ENCODE measurements at places on chromosomes 2 and 18.

- DNase-seq: no peak
Measured at GRCh38 chr2:212032536-212033219, 505.9 kb downstream of the ERBB4 start.

DNA sequence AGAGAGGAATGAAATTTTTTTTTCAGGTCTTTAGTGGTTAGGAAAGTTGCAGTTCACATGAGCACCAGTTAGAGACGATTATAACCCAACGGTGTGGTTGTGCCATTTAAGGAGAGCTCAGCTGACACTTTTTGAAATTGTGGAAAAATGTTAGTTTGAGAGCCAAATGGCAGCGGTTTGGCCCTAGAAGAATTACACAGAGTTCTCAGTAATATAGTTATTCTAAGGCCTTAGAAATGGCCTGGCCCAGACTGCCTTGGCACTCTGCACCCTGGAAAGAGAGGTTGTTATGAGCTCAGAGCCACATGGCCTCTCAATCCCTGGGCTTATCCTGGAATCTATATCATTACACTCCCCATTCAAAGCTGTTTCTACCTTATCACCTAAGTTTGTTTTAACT, 117.4 kb downstream of the RHBDD1 start:
- DNase-seq: no peak

GRCh38 chr18:43393174-43393573, 115.9 kb upstream of the SYT4 start:
- DNase-seq: peak; percentile 77

GRCh38 chr2:235027558-235028214, 75.9 kb downstream of the SH3BP4 start:
- DNase-seq: peak; percentile 59

DNA sequence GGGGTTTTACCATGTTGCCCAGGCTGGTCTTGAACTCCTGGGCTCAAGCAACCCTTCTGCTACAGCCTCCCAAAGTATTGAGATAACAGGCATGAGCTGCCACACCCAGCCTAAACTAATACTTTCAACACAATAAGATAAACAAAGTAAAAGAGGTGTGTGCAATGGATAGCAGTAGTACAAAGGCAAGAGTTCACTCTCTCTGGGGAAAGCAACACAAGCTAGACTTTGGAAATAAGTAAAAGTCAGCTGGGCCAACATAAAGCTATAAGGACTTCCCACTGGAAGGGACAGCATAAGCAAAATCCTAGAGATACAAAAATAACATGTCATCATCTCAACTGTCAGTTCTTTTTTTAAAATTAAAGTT, 5.2 kb upstream of the NOSTRIN start:
- DNase-seq: no peak
